Muscle of leg (tissue), 16 donors: ENCODE measurements at places on chromosomes 2 and 18. TPM values are rescaled to one million over a fixed set of nuclear protein-coding genes. Genes with fewer than 3 reads are reported as not detected.

DNA sequence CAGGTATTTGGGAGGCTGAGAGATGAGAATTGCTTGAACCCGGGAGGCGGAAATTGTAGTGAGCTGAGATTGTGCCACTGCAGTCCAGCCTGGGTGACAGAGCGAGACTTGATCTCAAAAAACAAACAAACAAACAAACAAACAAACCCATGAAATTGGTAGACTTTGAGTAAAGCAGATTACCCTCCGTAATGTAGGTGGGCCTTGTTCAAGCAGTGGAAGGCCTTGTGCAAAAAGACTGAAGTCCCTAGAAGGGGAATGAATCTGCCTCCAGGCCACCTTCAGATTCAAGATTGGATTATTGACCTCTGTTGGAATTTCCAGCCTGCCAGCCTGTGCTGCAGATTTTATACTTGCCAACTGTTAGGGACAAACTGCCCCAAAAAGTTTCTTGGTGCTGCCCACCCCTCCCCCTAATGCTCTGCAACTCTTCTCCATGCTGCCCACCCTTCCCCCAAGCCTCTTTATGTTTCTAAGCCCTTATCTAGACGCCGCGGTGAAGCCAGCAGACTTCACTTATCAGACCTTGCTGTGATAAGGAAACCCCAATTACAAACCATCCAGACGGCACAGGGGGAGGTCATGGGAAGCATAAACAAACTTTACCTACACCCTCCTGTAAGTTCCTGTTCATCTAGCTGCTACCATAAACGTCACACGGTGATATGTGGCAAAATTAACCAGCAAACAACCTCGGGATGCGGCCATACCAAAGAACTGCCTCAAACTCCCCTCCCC is 17.0 kb downstream of the CYP27A1 start:
- DNase-seq, result no peak

- DNase-seq, result no peak
Measured at GRCh38 chr2:62119311-62119974, 76.5 kb upstream of the B3GNT2 start.

DNA sequence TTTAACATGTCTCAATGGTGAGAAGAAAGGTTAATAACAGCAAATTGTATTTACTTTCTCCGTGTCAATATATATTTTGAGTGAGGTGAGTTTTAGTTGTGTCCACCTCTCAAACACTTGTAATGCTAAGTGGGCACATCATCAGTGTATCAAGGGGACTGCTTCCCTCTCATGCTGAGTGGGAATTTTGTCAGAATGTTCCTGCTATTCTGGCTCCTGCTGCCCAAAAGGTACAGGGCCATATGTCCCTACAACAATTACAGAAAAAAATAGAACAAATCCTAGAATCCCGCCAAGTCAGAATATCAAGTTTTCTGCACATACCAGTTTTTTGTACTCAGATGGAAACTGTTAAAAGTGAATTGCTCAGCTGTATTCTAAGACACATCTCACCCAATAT is 5.4 kb upstream of the CERKL start:
- no peak for DNase-seq

- DNase-seq, result no peak
Measured at GRCh38 chr2:171921970-171922229, 361 bp upstream of the HAT1 start.

DNA sequence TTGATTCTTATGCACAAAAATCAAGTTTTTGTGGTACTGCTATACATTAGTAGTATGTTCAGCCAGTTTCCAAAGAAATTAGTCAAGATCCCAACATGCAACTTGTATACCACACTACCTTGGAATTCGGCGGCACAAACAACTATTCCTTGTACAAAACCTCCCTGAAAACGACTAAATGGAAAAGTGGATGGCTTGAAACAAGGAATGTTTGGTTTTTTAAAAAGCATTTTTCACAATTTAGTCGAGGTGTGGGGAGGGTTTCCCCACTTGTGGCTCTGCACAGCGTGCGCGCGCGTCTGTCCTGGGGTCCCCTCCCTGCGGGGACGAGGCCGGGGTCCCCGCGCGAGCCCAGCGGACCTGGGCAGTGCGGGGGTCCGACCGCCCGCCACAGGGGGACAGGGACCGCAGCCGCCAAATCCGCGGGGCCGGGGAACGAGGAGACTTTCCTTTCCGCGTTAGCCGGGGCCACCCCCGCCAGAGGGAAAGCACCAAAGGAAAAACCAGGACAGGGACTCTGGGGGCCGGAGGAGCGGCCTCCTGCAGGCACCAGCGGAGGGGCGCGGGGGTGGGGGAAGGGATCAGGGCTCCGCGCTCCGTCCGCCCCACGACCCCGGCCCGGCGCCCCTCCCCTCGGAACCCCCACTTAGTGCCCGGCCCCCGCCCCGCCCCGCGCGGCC is 534 bp upstream of the SOCS6 start:
- peak; percentile 70 for DNase-seq

DNA sequence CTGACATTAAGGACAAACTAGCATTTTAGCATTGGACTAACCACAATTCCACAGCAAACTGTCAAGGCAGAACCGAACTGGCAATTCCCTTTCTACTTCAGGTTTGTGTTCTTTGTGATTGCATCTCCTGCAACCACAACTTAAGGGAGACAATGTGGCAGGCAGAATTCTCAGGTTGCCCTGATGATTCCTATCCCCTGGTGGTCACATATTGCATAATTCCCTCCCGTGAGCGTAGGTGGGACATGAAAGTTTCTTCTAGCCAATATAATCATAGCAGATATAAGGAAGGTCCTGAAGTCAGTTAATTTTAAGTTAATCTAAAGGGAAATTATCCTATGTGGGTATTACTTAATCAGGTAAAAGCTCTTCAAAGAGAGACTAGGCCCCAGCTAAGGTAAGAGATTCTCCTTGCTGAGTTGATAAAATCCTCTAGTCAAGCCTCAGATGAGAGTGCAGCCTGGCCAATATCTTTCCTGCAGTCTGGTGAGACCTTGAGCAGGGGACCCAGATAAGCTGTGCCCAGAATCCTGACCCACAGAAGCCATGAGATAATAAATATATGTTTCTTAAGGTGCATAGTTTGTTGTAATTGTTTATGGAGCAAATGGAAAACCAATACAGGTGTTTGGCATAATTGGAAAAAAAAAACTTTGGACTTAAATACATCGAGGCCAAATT is 45.9 kb upstream of the TNP1 start:
- DNase-seq, result no peak

- DNase-seq, result peak; percentile 90
Measured at GRCh38 chr2:191049728-191050639, 36.0 kb upstream of the STAT1 start.

TSHZ1 gene
- 26.5 TPM for polyA plus RNA-seq
